Stimulated activated CD4-positive, alpha-beta T cell treated with anti-CD3 and anti-CD28 coated beads, TNF-alpha, amount 100 ng/mL, for 1 hour (primary cell): ENCODE measurements at places on chromosomes 11 and 22.

DNA sequence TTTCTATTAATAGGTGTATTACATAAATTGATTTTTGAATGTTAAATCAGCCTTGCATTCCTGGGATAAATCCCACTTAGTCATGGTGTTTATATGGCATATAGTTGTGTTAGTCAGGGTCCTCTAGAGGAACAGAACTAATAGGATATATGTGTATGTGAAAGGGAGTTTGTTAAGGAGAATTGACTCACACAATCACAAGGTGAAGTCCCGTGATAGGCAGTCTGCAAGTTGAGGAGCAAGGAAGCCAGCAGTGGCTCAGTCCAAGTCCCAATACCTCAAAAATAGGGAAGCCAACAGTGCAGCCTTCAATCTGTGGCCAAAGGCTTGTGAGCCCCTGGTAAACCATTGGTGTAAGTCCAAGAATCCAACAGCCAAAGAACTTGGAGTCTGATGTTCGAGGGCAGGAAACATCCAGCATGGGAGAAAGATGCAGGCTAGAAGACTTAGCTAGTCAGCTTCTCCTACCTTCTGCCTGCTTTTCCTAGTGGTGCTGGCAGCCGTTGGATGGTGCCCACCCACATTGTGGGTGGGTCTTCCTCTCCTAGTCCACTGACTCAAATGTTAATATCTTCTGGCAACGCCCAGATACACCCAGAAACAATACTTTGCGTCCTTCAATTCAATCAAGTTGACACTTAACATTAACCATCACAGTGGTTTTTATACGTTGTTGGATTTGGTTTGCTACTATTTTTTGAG, 12.9 kb downstream of the SFI1 start:
- DNase-seq: no peak

- DNase-seq: no peak
These were observed 34.4 kb downstream of the PRDM11 start for GRCh38 chr11:45180848-45181192.

- DNase-seq: no peak
These were observed 1.1 kb downstream of the GNAZ start for GRCh38 chr22:23071230-23072076.

DNA sequence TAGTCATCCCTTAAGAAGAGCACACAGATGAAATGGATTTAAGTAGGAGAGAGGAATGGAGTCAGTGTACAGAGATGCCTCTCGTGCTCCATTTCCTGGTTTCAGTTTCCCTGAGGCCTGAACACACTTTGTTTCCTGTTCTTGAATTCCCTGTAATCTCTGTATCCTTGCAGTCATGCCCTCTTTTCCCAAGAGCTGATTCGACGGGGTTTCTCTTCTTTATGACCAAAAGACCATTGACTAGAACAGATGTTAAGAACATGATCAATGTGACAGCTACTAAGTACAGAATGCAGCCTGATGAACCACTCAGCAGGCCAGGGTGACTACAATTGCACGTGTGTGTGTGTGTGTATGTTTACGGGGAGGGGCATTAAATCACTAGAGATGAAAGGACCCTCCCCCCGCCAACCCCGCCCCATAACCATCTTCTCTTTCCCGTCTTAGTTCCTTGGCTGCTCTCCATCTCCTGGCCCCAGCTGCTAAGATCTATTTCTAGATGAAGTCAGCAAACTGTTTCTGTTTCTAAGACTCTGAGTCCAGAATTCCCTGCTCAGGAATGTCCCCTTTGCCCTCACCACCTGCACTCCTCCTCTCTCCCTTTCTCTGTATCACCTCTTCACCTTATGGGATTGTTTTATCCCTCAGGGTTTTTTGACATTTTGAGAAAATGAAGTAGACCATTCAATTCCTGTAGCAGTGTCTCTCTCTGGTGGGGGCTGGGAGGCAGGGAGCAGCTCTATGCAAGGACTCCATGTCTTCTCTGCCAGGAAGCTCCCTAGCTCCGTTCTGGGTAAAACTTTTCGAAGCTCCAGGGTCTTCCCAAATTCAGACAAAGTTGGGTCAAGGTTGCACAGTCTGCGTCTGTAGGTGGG, 26.0 kb downstream of the SLC22A6 start:
- DNase-seq: no peak

DNA sequence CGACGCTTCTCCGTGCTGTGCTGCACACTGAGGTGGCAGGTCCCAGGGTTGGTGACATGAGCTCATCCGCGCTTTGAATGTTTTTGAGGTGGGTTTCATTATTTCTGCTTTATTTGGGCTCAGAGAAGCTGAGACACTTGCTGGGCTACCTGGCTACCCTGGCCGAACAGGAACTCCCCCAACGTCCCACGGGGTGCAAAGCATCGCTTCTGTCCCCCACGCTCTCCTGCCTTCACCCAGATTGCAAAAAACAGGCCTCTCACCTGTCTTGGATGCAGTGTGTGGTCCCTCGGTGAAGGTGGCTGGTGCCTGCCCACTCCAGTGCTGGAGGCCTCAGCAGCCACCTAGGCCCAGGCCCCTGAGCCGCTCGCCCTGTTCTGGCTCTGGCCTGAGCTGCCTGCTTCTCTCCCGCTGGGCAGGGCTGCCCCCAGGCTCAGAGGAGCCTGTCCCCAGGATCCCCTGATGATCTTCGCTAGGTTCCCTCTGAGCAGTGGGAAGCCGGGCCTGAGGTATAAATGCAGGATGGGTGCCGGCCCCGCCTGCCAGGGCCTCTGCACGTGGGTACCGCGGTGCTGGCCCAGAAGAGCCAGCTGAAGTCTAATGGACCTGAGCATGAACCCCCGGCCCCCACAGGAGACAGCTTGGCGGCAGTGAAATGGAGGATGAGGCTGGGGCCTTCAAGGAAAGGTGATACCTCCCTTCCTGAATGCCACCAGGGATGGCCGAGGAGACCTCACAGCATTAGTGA, 15.8 kb upstream of the MRGPRD start:
- DNase-seq: no peak

DNA sequence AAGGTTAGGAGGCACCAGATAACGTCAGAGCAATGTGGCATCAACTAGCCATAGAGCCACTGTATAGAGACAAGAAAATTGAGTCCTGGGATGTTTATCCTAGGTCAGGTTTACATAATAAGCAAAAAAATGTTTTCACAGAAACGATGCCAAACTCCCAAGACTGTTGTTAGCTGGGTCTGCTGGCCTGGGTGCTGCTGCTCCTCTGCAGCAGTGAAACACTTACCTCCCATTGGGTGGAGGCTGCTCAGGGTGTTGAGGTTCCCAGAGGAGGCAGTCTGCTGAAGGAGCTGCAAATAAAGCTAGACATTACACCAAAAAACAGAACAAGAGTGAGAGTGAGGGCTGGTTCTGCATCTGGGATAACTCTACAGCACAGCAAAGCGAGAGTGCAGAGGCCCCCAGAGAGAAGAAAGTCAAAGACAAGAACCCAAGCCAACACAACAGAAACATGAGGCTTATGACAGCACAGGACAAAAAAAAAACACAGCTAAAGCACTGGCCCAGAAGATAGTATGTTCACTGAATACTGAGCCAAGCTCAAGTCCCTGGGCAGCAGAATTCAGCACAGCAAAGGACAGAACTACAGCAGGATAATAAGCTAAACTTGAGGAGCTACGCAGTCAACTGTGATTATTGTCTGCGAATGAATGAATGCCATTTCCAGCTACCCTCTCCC, 29.9 kb upstream of the RAPSN start:
- DNase-seq: no peak

DNA sequence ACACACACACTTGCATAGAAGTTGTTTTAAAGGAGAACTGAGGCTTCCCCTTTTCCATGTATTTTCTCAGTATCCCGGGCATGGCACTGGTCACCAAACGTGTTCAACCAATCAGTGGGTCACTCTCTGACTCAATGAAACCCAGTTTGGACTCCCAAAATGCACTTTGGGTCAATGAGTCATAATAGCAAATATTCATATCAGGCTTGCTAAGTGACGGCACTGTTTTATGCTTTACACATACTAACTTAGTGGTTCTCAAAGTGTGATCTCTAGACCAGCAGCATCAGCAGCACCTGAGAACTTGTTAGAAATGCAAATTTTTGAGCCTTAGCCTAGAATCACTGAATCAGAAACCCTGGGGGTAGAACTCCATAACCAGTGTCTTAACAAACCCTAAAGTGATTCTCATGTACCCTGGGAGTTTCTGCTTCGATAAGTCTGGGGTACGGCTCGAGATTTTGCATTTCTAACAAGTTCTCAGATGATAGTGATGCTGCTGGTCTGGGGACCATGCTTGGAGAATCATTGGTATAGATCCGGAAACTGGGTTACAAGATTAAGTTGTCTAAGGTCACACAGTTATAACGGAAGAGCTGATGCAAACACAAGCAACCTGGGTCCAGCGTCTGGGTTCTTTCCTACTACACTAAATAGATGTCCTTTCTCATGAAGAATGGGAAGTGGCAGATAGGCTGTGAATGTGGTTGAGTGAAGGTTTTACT, 35.6 kb downstream of the ETS1 start:
- no peak for DNase-seq
